CD8-positive, alpha-beta memory T cell (primary cell): ENCODE measurements at places on chromosomes 2 and 18.

DNA sequence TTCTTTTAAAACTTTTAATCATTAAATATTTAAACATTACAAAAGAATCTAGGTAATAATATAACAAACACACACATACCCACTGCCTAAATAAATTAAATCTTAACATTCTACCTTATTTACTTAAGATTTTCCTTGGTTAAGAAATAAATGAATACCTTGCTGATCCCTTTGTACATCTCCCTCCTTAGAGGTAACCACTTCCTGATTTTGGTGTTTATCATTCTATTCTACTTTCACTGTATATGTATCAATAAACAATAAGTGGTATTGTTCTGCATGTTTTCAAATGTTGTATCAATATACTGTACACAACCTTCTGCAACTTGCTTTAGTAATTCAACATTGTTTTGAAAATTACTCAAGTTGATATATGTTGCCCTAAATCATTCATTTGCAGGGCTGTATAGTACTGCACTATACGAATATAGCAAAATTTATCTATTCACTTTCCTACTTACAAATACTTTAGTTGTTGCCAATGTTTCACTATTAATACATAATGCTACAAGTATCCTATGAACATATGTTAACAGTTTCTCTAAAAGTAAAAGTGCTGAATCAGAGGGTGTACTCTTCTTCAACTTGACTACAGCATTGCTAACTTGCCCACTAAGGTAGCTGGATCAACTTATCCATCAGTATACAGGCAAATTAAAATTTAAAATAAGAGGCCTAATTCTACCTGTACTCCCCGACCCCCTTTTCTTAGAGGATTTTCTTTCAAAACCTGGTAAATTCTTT lies 65.8 kb downstream of the MEMO1 start:
- DNase-seq, result no peak

DNA sequence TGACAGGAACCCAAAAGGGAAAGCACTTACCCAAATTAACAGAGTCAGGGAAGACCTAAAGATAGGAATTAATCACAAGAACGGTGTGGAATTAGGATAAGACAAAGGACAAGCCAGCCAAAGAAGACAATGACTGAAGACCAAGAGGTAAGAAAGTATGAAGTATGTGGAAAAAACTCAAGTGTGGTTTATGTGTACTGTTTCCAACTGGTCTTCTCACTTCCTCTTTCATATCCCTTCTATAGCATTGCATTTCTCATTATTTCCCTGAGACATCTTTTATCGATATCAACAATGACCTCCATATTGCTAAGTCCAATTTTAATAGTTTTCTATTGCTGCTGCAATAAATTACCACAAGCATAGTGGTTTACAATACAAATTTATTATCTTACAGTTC lies 313.5 kb upstream of the SLC39A10 start:
- no peak for DNase-seq

- DNase-seq, result no peak
Measured at GRCh38 chr2:241659150-241659739, 21.8 kb downstream of the ATG4B start.

DNA sequence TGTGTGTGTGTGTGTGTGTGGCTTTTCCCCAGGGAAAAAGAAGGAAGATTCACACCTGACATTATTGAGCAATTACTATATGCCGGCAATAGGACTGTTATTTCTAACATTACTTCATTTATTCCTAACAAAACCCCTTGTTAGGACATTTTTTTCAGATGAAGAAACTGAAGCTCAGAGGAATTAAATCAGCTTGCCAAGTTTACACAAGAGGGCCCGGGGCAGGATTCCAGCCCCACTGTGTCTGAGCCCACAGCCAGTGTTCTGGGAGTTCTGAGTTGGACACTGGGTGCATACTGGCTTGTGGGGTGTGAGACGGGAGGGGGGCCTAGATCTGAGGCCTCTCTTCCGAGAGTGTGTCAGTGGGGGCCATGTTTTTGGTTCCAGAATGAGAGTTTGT lies 9.9 kb downstream of the TOGARAM2 start:
- DNase-seq, result no peak
